CD4-positive, alpha-beta T cell treated with Interleukin-4 for 1 hour (primary cell): ENCODE measurements at places on chromosomes 7 and 10.

- DNase-seq: peak; percentile 8
Measured at GRCh38 chr10:123884907-123885381, 6.7 kb downstream of the CPXM2 start.

DNA sequence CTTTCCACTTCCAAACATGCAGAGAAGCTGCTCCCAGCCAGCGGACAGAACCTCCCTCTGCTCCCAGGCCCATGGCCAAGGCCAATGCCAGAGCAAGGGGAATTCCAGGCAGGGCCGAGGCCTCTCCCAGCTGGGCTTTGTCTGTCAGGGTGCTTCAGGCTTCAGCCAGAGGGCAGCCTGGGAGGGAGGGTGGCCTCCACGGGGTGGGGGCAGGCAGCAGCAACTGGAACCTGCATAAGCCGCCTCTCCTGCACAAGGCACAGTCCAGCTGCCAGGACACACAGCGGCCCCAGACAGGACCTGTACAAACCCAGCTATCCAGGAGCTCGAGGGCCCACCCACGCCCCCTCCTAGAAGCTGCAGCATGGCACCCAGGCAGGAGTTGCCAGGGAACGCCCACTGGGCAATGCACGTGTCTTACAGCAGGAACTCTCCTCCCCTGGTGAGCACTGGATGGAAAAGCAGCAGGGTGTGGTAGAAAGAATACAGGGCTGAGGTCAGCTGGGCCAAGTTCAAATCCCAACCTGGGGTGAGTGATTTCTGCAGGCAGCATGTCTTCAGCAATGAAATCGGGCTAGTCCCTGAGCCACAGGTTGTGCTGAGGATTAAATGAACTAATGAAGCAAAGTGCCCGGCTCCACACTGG, 7.6 kb downstream of the FAM53B start:
- no peak for DNase-seq

GRCh38 chr10:68668231-68668630, 52.8 kb upstream of the CCAR1 start:
- DNase-seq: no peak

DNA sequence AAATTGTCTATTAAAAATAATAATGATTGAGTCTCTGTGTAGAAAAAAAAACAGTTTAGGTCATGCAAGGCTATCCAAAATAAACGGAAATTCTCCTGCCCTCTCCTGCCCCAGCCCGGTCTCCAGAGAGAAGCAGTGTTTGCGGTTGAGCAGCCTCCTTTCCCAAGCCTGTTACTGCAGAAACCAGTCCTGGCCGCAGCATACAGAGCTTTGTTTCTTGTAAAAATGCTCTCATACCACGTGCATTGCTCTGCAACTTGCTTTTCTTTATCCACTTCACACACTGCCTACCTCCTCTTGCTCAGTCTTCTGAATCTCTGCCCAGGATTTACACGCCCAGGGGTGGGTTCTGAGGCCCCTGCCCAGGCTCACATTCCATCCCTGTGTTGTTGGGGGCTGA, 34.4 kb upstream of the CUL1 start:
- no peak for DNase-seq

GRCh38 chr7:83142365-83142764, 20.3 kb downstream of the PCLO start:
- no peak for DNase-seq

DNA sequence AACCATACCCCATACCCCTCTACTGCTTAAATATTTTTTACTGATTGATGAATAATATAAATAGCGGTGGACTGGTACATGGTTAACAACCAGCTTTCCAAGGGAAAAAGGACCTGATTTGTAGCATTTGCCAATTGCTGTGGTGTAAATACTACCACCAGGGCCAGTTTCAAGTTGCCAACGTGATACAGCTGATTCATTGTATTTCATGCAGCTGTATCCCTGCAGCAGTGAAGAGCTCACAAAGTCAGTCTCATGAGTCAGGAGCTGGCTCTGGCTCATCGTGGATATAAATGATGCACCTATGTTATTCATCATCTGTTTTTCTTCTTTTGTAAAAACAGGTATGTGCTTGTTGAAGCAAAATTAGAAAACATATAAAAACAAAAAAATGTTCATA, 15.2 kb downstream of the CALML5 start:
- DNase-seq: no peak

GRCh38 chr10:73873838-73874215, 528 bp downstream of the CAMK2G start:
- DNase-seq: no peak

DNA sequence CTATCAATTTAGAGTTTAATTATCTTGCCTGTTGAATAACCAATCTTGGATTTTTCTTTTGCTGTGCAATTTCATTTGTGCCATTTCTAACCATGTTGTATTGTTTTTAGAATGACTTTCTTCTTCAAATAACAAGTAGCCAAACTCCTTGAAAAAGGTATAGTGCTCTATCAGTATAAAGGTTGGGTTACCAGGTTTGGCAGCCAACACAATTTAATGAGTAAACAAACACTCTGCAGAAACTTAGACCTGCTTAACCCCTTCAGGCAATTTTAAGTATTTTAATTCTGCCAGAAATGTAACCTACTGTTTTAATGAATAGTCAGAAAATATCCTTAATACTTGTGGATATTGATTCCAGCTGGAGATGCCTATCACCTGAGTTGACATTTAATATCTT, 299.8 kb downstream of the ARL4A start:
- DNase-seq: no peak

DNA sequence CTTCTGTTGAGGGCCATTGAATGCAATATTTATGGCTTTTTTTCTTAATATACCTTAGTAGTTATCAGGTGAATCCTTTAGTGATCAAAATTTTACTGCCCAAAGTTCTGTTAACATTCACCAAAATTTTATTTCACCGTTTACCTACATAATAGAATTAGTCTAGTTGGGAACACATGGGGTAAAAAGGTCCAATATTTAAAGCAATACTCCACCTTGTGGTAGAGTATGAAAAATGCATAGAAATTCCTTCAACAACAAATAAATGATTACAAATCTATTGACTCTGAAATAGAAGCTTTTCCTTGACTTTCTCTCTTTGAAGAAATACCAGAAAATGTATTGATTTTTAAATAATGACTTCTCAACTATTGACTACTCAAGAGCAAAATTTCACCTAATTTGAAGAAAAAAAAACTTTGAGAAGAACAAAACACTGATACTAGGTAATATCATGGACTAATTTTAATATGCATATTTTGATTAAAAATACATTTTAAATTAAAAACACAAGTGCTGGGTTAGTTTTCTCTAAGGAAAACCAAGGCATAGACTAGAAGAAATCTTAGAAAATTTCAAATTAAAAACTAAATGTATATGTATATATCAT, 43.3 kb downstream of the POLR1F start:
- DNase-seq: peak; percentile 26

DNA sequence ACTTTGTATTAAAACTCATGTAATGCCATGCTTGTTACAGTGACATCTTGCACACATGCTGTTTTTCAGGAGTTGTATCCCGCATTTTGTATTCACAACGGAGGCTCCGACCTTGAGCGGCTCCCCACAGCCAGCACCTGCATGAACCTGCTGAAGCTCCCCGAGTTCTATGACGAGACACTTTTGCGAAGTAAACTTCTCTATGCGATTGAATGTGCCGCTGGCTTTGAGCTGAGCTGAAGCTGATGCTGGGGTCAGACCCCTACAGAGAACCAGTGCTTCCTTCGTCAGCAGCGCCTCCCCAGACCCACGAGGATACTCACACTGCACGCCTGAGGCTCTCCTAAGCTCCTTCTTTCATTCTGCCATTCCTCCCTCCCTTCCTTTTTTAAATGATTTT, 69.3 kb upstream of the DNAJB6 start:
- no peak for DNase-seq

- no peak for DNase-seq
Measured at GRCh38 chr10:77819210-77820112, 107.1 kb downstream of the DLG5 start.

DNA sequence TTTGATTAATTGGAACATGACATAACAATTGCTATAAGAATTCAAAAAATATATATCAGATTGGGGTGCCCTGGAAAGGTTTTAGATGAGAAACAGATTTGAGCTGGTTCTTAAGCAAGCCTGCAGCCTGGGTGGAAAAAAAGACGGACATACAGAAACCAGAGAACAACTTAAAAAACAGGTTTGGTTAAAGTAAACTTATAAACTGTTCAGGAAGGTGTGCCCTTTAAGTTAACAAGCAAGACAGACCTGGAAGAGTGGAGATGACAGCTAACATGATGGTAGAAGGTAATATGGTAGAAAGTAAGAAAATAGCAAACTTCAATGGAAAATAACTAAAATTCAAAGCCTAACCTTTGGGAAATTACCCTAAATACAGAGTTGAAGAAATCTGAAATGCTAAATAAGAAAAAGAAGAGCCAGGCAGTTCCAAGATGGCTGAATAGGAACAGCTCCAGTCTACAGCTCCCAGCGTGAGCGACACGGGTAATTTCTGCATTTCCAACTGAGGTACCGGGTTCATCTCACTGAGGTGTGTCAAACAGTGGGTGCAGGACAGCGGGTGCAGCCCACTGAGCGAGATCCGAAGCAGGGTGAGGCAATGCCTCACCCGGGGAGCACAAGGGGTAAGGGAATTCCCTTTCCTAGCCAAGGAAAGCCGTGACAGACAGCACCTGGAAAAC, 52.2 kb downstream of the CADPS2 start:
- DNase-seq: no peak

- no peak for DNase-seq
Measured at GRCh38 chr10:76190634-76191270, 759.3 kb downstream of the LRMDA start.

DNA sequence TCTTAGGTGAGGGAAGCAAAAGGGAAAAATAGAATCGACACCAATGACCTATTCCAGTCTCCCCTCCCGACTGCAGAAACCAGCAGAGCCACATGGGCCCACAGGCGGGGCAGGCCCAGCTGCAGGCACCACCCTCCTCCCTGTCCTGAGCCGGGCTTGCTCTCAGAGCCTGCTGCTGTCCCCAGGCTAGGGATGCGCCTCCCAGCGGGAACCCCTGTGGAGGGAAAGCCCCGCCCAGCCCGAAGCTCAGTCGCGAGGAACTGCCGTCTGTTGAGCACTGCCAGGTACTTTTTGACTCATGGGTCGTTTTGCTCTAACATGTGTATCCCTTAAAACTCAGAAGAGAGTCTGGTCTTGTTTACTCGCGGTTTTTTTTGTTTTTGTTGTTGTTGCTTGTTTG, 124.5 kb upstream of the RET start:
- DNase-seq: no peak

DNA sequence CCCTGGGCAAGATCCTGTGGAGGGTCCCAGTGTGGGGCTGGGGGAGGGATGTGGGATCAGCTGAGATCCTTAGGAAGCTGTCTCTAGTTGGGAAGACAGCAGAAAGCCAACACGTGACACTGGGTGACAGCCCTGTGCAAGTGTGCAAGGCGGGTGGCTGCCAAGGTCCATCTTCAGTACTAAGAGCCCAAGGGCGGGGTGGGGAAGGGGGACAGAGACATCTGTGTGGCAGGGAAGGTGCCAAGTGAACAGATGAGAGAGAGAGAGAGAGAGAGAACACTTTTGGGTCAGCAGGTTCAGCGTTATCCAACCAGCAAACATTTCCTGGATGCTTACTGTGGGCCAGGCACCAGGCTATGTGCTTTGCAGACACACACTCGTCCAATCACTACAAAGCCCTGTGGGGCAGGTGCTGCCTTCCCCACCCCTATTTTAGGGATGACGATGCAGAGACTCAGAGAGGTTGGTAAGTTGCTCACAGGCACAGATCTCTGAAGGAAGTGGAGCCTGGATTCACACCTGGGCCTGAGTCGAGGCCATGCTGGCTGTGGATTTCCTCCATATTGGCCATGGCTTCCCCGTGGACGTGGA, 135.7 kb downstream of the GRK5 start:
- no peak for DNase-seq

DNA sequence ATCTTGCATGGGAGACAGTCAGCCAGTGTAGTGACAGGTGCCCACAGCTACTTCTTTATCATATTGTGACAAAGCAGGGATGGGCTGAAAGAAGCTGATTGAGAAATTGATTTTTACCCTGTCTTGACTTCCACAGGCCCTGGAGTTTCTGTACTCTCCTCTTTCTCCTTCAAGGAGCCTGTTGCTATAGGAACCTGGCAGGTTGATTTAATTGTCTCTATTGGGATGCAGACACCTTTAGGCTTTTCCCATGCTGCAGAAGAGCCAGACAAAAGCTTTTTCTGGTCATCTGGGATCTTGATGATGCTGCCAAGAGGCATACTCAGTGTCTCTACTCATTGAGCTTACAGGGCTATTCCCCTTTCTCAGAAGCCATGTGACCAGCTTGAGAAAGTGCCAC, 754.8 kb downstream of the KCNMA1 start:
- no peak for DNase-seq

DNA sequence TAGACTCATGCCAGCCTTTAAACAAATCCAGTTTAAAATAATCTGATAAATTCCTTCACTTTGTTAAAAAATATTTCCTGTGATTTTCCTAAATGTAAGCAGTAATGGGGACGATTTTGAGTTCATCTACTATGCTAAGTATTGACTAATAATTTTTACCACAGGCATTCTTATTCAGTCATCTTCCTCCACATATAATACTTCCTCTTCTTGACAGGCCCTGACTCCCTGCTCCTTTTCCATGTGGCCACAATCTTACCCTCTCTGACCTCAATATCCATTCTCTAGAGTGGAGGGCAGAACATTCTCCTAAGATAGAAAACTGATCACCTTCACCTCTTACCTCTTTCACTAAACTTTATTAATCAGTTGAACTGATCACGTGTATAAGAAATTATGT, 7.8 kb downstream of the DNAJC2 start:
- no peak for DNase-seq

DNA sequence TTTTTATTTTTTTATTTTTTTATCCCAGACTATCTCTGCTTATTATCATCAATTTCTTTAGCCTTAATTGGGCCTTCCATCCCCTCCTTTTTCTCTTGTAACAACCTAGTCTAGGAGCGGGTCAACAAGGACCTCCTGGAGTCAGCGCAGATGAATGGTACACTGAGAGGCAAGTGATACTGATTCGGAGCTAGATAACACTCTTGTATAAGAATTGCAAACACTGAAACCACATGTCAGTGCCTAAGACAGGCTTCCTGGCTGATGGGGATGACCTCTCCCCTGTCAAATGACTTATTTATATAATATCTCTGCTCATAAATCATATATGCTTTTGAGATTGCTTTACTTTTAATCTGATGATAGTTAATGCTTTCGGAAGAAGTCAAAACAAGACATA, 22.7 kb downstream of the BPGM start:
- no peak for DNase-seq

GRCh38 chr10:130994845-130995244, 316.7 kb downstream of the TCERG1L start:
- no peak for DNase-seq

- no peak for DNase-seq
Measured at GRCh38 chr7:17207220-17207619, 91.2 kb upstream of the AHR start.

GRCh38 chr7:158650821-158651225, 53.8 kb downstream of the NCAPG2 start:
- DNase-seq: no peak

- no peak for DNase-seq
Measured at GRCh38 chr10:101709359-101710058, 14.5 kb upstream of the FBXW4 start.

DNA sequence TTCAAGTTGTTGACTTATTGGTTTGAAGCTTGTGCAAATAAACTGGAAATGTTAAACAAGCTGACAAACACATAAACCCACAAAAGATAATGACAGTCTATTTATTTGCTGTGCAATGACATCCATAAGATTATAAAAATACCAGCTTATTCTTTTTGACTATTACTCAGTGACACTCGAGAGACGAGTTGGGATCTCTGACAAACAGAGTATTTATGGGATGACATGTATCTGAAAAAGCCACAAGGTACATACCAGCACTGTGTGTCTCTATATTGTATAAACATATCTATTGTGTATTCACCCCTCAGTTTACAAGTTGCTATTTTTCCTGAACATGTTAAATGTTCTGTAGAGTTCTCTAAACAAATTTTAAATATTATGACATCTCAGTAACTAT, 88.9 kb downstream of the CHRM2 start:
- no peak for DNase-seq
